ENCODE measurements at places on chromosomes 13 and 19. TPM values are rescaled to one million over a fixed set of nuclear protein-coding genes. Genes with fewer than 3 reads are reported as not detected.

Gene SPINT2
- total RNA-seq: 12.7 TPM

Gene ZNF729
- not detected for total RNA-seq

Gene FKRP
- total RNA-seq: 17.6 TPM

Gene TSKS
- total RNA-seq: 1.2 TPM

Gene FXYD7
- total RNA-seq: 20.4 TPM

Gene EPS8L1
- total RNA-seq: 3.1 TPM

Gene MISP
- not detected for total RNA-seq

Gene CAPS
- 22.1 TPM for total RNA-seq

Gene SPACA4
- total RNA-seq: not detected

Gene SIAH3
- total RNA-seq: 0.08 TPM

Gene NEK5
- total RNA-seq: not detected

Gene TOMM40
- total RNA-seq: 49.2 TPM

Gene ZNF98
- total RNA-seq: not detected

Gene SERPINE3
- total RNA-seq: not detected

Gene ZNF66
- total RNA-seq: 12.0 TPM

Gene VSTM1
- total RNA-seq: not detected

Gene ANGPTL8
- not detected for total RNA-seq

Gene OSCAR
- total RNA-seq: not detected
